ENCODE measurements at places on chromosomes 13 and 19. TPM values are rescaled to one million over a fixed set of nuclear protein-coding genes. Genes with fewer than 3 reads are reported as not detected.

Gene ZNF730
- 1.3 TPM for total RNA-seq

Gene AMER2
- not detected for total RNA-seq

Gene HPN
- not detected for total RNA-seq

Gene TEX29
- total RNA-seq = not detected

Gene NBEA
- total RNA-seq = 5.7 TPM

Gene LRRC25
- total RNA-seq = not detected

Gene CYP2A6
- total RNA-seq = not detected

Gene NOTCH3
- 14.4 TPM for total RNA-seq

Measured in hair follicle dermal papilla cell (primary cell).